ENCODE measurements at places on chromosomes 7 and 10. TPM values are rescaled to one million over a fixed set of nuclear protein-coding genes. Genes with fewer than 3 reads are reported as not detected.

Gene TUBB8
- total RNA-seq, result not detected

Gene PANK1
- total RNA-seq, result 7.4 TPM

Gene ERVW-1
- total RNA-seq, result not detected

Gene TMEM273
- total RNA-seq, result 5.5 TPM

Gene ATP6V0A4
- not detected for total RNA-seq

Gene ARPC1A
- 117 TPM for total RNA-seq

DNA sequence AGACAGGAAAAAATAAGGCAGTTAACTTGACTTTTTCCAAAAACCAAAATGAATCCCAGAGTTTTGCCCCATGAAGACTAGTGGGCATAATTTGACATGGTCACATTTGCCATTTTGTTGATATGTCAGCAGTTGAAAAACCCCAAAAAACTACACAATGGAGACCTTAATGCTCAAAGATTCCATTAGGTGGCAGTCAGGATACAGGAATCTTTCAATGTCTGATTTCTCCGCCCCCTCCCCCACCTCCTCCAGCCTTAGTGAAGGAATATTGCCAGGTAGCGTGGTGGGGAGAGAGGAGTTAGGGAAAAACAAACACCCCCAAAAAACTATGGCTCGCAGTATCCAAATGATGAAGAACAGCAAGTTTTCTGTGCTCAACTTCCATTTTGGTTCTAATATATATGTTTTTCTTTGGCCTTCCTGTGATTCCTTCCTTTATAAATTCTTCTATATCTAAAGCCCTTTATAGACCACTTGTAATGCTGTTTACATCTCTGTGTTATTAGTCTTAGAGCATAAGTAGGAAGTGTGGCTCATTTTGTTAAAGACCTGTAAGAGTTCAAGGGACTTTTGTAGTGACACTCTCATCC lies 6.7 kb upstream of the SMNDC1 start:
- H3K4me3 ChIP-seq, result no peak overlapping the region
- peaks cover under 1% of the 10 kb centered on the region for H3K4me1 ChIP-seq
- H3K27me3 ChIP-seq, result no peaks in the 10 kb centered on the region
- no peak overlapping the region for H3K27ac ChIP-seq
- H3K36me3 ChIP-seq, result no peaks in the 10 kb centered on the region

DNA sequence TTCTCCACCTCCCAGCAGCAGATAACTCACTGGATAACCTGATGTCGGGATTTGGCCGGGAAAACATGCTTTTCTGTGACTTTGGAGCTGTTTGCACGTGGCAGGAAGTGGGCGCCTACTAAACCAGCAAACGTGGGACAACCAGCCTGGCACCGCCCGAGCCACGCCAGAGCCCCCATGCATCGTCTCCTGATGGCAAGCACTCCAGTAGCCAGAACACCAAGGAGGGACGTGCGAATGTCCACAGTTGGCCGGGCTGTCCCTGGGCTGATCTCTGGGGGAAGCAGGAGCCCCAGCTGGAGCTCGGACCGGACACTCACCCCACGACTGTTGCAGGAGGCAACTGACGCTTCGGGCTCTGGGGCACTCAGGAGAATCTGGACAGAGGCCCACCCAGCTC lies 7.1 kb downstream of the ADGRA1 start:
- H3K36me3 ChIP-seq, result no peaks in the 10 kb centered on the region
- H3K4me1 ChIP-seq, result no peaks in the 10 kb centered on the region
- no peak overlapping the region for H3K4me3 ChIP-seq
- peaks cover 80% of the 10 kb centered on the region for H3K27me3 ChIP-seq

DNA sequence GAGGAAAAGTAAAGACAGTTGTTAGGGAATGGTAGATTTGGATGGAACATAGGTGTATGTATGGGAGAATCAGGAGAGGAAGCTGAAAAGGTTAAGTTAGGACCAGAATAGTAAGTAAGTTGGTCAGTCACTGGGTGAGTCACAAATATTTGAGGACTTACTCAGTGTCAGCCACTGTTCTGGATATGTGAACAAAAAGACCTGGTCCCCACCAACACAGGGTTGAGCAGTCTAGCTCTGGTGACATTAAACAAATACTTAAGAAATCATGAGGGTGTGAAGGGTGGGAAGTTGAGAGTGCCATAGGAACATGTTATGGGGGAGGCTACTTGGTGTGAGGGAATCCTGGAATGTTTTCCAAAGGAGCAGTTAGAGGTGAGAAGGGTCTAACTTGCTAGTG lies 246.9 kb downstream of the PTEN start:
- H3K27ac ChIP-seq, result no peak overlapping the region
- no peaks in the 10 kb centered on the region for H3K4me1 ChIP-seq
- H3K36me3 ChIP-seq, result no peaks in the 10 kb centered on the region
- H3K4me3 ChIP-seq, result no peak overlapping the region

DNA sequence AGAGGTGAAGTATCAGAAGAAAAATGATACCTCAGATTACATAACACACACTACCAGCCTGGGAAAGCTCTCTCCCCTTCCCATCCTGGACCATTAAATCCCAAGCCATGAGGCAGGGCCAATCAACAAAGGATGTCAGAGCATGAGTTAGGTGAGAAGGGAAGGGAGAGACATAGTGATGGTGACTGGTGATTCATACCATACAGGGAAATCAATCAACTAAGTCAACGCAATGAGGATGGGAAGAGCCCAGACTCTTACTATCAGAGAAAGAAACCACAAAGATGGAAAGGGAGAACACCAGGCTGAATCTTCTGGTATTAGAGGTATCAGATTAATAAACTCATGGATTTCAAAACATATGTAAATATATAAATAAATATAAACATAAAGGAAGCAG lies 185.4 kb downstream of the KMT2E start:
- no peaks in the 10 kb centered on the region for H3K36me3 ChIP-seq
- no peaks in the 10 kb centered on the region for H3K4me1 ChIP-seq
- DNase-seq, result no peak

DNA sequence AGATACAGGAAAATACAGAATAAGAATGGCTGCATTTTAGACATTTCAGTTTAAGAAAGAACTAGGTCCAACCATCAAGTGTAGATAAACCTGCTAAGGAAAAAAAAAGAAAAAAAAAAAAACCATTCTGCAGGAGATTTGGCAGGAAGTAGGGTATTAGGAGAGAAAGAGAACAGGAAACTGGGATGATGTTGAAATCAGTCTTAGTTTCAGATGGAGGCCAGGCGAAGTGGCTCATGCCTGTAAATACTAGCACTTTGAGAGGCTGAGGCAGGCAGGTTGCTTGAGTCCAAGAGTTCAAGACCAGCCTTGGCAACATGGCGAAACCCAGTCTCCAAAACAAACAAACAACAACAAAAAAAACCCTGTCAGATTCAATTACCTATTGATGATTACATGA lies 120.2 kb downstream of the RAB11FIP2 start:
- H3K27ac ChIP-seq, result no peak overlapping the region
- no peak overlapping the region for H3K4me3 ChIP-seq
- no peak for DNase-seq
- no peaks in the 10 kb centered on the region for H3K4me1 ChIP-seq
- no peaks in the 10 kb centered on the region for H3K36me3 ChIP-seq

DNA sequence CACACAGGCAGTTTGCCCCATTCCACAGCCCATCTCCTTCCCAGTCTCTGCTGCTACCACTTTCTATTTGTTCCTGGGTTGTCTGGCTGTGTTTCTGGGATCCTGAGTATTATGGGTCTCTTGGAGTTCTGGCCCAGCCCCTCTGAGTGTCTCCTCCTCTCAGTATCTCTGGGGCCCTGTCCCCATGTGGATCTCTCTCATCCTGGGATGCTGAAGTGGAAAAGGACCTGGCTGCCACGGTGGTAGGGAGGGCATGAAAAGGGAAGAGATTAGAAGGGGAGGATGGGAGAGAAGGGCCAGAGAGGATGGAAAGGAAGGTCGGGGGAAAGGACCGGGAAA lies 54.5 kb upstream of the LBX1 start:
- H3K27me3 ChIP-seq, result peaks cover 84% of the 10 kb centered on the region
- H3K4me1 ChIP-seq, result peaks cover 5% of the 10 kb centered on the region
- no peak for DNase-seq
- H3K36me3 ChIP-seq, result no peaks in the 10 kb centered on the region
- H3K4me3 ChIP-seq, result no peak overlapping the region

- H3K4me3 ChIP-seq, result no peak overlapping the region
- H3K36me3 ChIP-seq, result no peaks in the 10 kb centered on the region
- no peak overlapping the region for H3K27ac ChIP-seq
- peaks cover 6% of the 10 kb centered on the region for H3K27me3 ChIP-seq
- H3K4me1 ChIP-seq, result no peaks in the 10 kb centered on the region
- peak; percentile 24 for DNase-seq
Measured at GRCh38 chr7:389911-390601, 100.1 kb downstream of the FOXL3 start.

GRCh38 chr10:95501203-95502094 lies 59.7 kb downstream of the SORBS1 start:
- H3K27me3 ChIP-seq, result no peaks in the 10 kb centered on the region
- H3K36me3 ChIP-seq, result no peaks in the 10 kb centered on the region
- H3K4me3 ChIP-seq, result peak overlapping the region; percentile 8
- peaks cover 92% of the 10 kb centered on the region for H3K4me1 ChIP-seq

DNA sequence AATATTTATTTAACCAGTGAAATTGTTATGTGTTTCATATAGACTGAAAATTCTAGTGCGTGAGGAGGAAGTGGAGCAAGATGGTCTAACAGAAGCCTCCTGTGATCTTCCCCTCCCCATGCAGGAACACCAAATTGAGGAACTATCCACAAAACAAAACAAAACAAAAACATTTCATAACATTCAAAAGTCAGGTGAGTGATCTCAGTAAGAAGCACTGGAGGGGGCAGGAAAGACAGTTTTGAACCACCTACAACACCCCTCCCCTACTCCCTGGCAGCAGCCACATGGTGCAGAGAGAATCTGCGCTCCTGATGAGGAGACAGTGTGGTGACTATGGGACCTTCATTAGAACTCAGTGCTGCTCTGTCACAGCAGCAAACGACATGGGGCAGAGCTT lies 221.9 kb upstream of the SEMA3C start:
- no peaks in the 10 kb centered on the region for H3K27me3 ChIP-seq
- H3K4me1 ChIP-seq, result no peaks in the 10 kb centered on the region
- DNase-seq, result no peak
- no peak overlapping the region for H3K27ac ChIP-seq
- no peaks in the 10 kb centered on the region for H3K36me3 ChIP-seq

DNA sequence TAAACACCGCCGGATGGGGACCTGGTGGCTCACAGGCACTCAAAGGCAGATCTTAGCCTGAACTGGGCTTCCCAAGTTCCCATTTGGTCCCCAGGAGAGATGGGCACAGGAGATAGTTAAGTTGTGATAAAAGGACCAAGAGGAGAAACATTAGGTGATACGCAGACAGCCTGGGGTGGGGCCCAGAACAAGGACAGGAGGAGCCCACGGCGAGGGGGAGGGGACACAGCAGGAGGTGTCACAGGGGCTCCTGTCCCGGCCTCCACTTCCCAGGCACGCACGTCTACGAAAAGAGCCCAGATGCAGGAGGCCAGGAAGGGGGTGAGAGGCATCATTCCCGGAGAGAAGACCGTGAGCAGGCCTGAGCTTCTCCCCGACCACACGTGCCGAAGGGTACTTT lies 16.3 kb upstream of the DNAAF5 start:
- H3K36me3 ChIP-seq, result no peaks in the 10 kb centered on the region
- H3K27me3 ChIP-seq, result peaks cover 7% of the 10 kb centered on the region
- no peak overlapping the region for H3K4me3 ChIP-seq
- H3K27ac ChIP-seq, result no peak overlapping the region
- peaks cover 25% of the 10 kb centered on the region for H3K4me1 ChIP-seq
- no peak for DNase-seq

GRCh38 chr7:131600085-131600881 lies 43.9 kb upstream of the PODXL start:
- no peak for DNase-seq
- no peaks in the 10 kb centered on the region for H3K36me3 ChIP-seq
- no peak overlapping the region for H3K4me3 ChIP-seq
- no peak overlapping the region for H3K27ac ChIP-seq

- H3K4me3 ChIP-seq, result peak overlapping the region; percentile 50
- peak; percentile 93 for DNase-seq
- H3K27ac ChIP-seq, result peak overlapping the region; percentile 62
- H3K4me1 ChIP-seq, result peaks cover 57% of the 10 kb centered on the region
- peaks cover 18% of the 10 kb centered on the region for H3K27me3 ChIP-seq
Measured at GRCh38 chr7:94395141-94396036, 694 bp downstream of the COL1A2 start.

- H3K27ac ChIP-seq, result peak overlapping the region; percentile 100
- DNase-seq, result peak; percentile 55
- H3K4me1 ChIP-seq, result peaks cover 10% of the 10 kb centered on the region
- H3K27me3 ChIP-seq, result no peaks in the 10 kb centered on the region
- H3K4me3 ChIP-seq, result peak overlapping the region; percentile 95
Measured at GRCh38 chr7:105011831-105012502, 2.0 kb upstream of the KMT2E start.

GRCh38 chr10:60203993-60204618 lies 185.6 kb downstream of the ANK3 start:
- DNase-seq, result no peak
- no peak overlapping the region for H3K4me3 ChIP-seq
- H3K27ac ChIP-seq, result no peak overlapping the region
- no peaks in the 10 kb centered on the region for H3K36me3 ChIP-seq

- no peaks in the 10 kb centered on the region for H3K27me3 ChIP-seq
- peak; percentile 38 for DNase-seq
- no peaks in the 10 kb centered on the region for H3K4me1 ChIP-seq
- H3K36me3 ChIP-seq, result no peaks in the 10 kb centered on the region
- no peak overlapping the region for H3K27ac ChIP-seq
- no peak overlapping the region for H3K4me3 ChIP-seq
Measured at GRCh38 chr7:142556740-142557139, 192.5 kb upstream of the PRSS1 start.

GRCh38 chr7:139641337-139641992 lies 118.0 kb downstream of the CLEC2L start:
- no peaks in the 10 kb centered on the region for H3K27me3 ChIP-seq
- H3K4me3 ChIP-seq, result no peak overlapping the region
- peaks cover 36% of the 10 kb centered on the region for H3K36me3 ChIP-seq
- H3K4me1 ChIP-seq, result peaks cover 33% of the 10 kb centered on the region
- DNase-seq, result no peak
- H3K27ac ChIP-seq, result no peak overlapping the region

- H3K4me3 ChIP-seq, result no peak overlapping the region
- no peak for DNase-seq
- H3K4me1 ChIP-seq, result peaks cover 17% of the 10 kb centered on the region
- H3K36me3 ChIP-seq, result no peaks in the 10 kb centered on the region
- no peak overlapping the region for H3K27ac ChIP-seq
Measured at GRCh38 chr7:12674861-12675260, 12.6 kb upstream of the ARL4A start.

DNA sequence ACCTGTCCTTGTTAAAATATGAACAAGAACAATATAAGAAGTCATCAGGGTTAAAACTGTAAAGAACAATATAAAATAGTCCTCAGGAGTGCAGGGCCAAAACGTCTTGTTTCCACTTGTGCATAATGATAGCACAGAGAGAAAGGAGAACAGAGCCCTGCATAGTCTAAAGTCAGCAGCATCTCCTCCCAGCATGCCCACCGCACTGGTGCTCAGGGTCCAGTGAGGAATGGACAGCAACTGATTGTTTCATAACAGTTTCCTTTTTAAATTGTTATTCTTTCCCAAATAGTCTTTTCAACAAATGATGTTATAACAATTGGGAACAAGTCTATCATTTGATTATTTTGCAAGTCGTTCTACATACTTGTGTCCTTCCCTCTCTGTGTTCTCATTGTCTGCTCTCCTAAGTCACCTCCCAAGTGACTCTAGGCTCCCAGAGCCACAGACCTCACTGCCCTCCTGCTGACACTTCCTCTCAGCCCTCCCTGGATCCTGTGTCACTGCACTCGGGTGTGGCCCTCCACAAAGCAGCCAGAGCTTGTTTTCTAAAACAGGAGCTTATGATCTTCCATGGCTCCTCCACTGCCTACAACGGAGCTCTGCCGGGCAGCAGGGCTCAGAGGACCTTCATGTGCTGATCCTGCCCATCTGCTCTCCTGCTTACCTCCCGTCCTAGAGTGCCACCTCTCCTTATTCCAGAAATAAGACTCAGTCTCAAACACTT lies 27.6 kb downstream of the COBL start:
- peaks cover 14% of the 10 kb centered on the region for H3K4me1 ChIP-seq
- no peaks in the 10 kb centered on the region for H3K27me3 ChIP-seq
- DNase-seq, result no peak
- H3K36me3 ChIP-seq, result no peaks in the 10 kb centered on the region
- peak overlapping the region; percentile 29 for H3K27ac ChIP-seq
- H3K4me3 ChIP-seq, result no peak overlapping the region

All from stomach (tissue), 19 donors.